ENCODE measurements at places on chromosomes 5 and 9. TPM values are rescaled to one million over a fixed set of nuclear protein-coding genes. Genes with fewer than 3 reads are reported as not detected.

ZFP2 gene
- total RNA-seq, result 0.79 TPM

IL17B gene
- total RNA-seq, result not detected

- no peak for DNase-seq
These were observed 69.3 kb upstream of the CDK20 start for GRCh38 chr9:88043647-88044046.

PCYOX1L gene
- 13.3 TPM for total RNA-seq

PLCXD3 gene
- 0.20 TPM for total RNA-seq

MEIKIN gene
- not detected for total RNA-seq

DNA sequence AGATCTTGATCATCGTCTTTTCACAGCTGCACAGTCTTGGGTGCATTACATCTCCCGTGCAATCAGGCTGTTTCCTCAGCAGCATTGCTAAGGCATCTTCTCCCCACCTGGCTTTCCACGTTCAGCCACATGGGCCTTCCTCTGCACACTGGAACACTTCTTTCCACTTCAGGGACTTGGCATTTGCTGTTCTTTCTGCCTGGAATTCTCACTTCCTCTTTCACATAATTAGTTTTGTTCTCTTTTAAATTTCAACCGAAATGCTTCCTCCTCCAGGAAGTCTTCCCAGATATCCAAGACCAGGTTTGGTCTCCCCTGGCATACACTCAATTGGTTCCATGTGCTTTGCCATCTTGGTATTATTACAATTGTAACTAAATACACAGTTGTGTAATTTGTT, 43.8 kb downstream of the WHRN start:
- no peak for DNase-seq

Data from lung microvascular endothelial cell (primary cell).